ENCODE measurements at places on chromosomes 16 and 17.
A peak's percentile ranks its signal among the peaks of the same experiment; 100 is the strongest.

GRCh38 chr17:58870747-58871146 lies 115.1 kb downstream of the PPM1E start:
- no peak for DNase-seq

- DNase-seq: no peak
Measured at GRCh38 chr16:54287131-54288029, 793 bp upstream of the IRX3 start.

DNA sequence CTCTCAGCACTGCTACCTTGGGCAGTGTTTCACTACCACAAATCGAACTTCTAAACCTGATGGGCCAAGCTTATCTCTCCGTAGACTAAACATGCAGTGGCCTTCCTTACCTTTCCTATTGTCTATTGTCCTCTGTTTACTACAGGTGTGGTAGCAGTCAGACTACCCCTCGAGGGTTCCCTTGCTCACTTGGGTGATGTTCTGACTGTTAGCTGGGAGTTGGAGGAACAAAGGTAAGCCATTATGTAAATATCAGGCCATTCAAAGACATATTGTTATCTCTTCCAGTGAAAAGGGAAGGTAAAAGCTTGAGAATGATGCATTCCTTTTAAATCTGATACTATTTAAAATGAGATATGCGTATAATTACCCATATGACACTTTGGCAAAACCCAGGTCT lies 828.3 kb upstream of the EEF2KMT start:
- DNase-seq: no peak

- DNase-seq: peak; percentile 23
Measured at GRCh38 chr17:75845058-75845711, 981 bp upstream of the UNC13D start.

DNA sequence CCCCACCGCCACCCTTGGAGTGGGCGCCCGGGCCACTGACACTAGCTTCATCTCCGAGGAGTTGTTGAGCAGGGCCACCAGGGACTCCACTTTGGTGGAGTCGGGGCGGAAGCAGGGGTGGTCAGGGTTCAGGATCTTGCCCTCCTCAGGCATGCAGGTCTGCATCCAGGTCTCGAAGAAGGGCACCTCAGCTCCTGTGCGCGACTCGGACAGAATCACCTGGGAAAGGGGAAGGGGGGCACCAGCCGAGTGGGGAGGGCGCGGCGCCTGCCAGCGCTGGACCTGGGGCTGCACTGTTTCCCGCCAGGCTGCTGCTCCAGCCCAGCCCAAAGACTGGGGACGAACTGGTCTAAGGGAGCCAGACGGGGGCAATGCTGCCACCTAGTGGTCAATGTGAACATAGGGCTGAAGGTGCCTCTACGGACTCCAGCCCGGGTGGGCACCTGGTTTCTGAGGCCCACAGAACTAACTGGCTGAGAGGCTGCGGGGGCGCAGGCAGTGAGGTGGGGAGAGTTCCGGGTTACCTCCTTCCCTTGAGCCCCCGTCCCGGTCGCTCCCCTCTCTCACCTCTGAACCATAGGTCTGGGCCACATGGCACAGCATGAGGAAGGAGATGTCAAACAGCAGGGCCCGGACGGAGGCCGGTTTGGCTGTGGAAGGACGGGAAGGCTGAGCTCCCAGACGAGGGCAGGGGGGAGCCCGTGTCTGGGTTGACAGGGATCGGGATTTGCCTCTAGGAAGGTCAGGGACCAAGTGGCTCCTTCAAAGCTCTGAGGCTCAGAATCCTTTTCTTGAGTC lies 11.8 kb downstream of the CSF3 start:
- peak; percentile 73 for DNase-seq

- peak; percentile 60 for DNase-seq
Measured at GRCh38 chr16:2751577-2752034, 832 bp upstream of the SRRM2 start.

DNA sequence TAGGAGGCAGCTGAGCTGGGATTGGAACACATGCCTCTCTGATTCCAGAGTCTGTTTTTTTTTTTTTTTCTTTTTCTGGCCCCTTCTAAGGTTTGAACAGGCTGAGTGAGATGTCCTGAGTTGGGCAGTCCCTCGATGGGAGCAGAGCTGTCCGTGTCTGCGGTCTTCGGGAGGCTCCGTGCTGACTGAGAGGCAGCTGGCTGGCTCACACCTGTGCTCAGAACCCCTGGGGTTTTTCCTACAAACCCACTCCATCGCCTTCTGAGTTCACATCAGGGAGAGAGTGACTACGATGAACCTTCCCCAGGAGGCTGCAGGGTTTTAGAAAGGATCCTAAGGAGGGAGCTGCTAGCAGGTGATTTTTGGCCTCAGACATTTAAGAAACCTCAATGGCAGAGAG lies 92.5 kb downstream of the IRF8 start:
- no peak for DNase-seq

- no peak for DNase-seq
Measured at GRCh38 chr16:10756574-10756973, 12.9 kb downstream of the NUBP1 start.

GRCh38 chr17:14557480-14557879 lies 256.6 kb downstream of the HS3ST3B1 start:
- no peak for DNase-seq

GRCh38 chr16:80743772-80744171 lies 60.6 kb downstream of the CDYL2 start:
- DNase-seq: no peak

GRCh38 chr16:5143761-5144620 lies 46.4 kb upstream of the EEF2KMT start:
- no peak for DNase-seq

DNA sequence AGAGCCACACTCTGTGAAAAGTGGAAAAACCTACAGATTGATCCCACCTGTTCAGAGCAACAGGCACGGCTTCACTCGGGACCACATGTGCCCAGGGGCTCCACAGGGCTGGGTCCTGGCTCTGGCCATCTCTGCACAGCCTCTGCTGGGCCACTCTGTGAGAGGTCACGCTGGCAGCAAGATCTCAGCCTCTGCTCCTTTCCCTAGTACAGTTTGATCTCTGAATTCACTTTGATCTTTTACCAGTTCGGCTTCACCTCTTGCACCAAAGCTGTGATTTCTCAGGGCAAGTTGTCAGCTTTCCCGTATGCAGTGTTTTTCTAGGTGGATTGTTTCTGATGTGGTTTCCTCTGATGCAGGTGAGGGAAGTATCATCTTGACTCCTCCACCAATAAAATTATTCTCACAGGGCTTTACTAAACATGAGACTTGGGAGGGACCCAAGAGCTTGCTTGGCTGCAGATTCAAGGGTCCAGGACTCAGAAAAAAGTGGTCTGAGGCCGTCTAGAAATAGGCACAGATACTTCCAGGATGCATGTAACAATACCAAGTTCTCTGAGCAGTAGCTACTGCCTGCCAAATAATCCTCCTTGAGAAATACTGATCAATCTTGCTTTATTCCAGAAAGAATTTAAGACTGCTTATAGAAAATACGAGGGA lies 24.0 kb upstream of the ALDH3A1 start:
- DNase-seq: no peak

GRCh38 chr16:72437891-72438290 lies 265.9 kb upstream of the PMFBP1 start:
- DNase-seq: no peak

DNA sequence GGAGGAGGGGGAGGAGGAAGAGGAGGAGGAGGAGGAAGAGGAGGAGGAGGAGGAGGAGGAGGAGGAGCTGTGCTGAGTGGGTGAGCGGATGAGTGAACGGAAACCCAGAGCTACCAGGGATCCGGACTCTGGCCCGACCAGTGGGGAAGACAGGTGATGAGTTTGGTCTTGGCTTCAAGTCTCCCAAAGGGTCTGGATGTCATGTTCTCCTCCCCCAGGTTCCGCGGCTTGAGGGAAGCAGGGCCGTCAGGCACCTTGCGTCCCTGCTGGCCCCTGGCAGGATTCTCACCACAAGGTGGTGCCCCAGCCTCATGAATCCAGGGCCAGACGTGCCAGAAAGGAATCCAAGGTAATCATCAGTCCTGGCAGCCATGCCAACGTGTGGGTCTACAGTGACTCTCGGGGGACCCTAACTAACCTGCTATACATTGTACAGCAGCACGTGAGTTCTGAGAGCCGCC lies 13.5 kb upstream of the ABAT start:
- DNase-seq: peak; percentile 75

DNA sequence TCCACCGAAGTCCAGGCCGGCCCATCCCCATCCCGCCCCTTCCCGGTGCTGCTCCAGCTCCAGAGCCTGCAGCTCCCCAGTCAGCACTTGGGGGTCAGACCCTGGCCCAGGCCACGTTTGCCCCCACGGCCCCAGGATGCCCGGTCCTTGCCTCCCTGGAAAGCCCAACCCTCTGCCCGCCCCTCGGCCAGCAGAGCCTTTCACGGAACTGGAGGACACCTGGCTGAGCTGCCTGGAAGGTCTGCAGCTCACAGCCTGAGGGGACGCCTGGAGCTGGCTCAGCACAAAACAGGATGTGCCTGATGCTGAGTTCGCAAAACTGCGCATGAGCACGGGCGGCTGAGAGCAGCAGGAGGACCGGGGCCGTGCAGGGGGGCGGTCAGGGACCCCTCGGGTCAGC lies 29.7 kb upstream of the SSTR5 start:
- no peak for DNase-seq

DNA sequence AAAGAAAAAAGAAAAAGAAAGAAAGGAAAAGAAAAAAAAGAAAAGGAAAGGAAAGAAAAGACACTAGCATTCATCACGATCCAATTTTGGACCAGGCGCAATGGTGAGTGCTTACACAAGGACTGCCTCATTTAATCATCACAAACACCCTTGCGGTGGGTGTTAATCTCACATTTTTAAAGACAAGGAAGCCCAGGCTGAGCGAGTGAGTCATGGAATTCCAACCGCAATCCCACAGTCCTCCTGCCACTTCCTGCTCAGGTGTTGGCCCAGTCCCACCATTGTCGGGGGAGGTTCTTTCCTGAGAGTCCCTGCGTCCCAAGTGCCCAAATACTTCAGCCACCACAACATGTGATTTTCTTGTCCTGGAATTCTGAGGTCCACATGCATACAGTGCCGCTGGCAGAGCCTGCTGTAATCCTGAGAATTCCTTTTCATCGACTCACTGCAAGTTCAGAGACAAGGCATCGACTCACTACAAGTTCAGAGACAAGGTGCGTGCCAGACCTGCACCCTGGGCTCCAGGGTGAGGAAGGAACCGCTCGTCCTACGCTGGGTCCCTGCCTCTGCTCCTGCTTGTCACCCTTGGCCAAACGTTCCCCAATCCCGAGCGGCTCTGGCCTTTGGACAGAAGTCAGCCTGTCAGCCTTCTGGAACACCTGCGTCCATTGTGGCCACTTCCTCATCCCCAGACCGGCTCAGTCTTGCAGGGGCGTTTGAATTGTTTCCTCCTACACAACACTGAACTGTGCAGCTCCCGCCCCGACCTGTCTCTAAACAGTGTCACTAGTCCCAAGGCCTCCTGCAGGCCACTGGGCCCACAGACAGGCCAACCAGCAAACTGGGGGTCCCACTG lies 5.8 kb downstream of the ZG16B start:
- peak; percentile 41 for DNase-seq

DNA sequence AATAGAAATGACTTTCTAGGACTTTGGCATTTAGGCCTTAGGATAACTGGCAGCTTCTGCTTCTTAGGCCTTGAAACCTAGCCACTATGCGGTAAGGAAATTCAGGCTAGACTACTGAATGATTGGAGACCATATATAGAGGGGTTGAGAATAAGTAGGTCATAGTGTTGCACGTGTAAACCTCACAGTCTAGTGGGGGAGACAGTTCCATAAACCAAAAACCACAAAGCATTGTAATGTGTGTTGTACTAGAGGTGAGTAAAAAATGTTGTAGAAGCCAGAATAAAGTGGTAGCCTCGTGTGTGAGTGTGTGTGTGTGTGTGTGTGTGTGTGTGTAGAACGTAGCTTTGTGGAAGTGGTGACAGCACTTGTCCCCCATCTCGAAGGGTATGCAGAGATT lies 188.5 kb downstream of the MAP2K6 start:
- DNase-seq: no peak

DNA sequence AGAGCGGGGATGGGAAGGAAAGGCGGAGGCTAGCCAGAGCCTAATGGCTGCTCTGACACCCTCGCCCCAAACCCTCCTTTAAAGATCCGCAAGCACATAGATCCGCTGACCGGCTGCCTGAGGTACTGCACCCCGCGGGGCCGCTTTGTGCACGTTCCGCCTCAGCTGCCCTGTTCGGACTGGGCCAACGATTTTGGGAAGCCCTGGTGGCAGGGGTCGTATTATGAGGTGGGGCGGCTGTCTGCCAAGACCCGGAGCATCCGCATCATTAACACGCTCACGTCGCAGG lies 663 bp downstream of the CYB5D1 start:
- no peak for DNase-seq
